ENCODE measurements at places on chromosomes 1 and 21.

DNA sequence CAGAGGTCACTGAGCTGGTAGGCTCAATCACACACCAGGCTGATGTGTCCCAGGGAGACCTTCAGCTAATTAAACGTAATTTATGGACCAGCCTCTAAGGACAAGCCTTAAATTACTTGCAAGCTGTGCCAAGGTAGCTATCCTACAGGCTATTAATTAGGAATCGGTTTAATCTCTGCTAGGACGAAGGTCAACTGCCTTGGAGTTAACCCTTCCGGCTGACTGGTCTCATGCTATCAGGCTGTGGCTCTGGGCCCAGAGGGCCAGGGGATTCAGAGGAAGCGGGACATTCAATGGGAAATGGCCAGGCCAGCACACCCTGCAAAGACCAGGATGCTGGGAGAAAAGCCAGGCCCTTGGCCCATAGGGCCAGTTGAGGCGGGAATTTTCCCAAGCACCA lies 19.0 kb downstream of the DHRS3 start:
- DNase-seq, result no peak

DNA sequence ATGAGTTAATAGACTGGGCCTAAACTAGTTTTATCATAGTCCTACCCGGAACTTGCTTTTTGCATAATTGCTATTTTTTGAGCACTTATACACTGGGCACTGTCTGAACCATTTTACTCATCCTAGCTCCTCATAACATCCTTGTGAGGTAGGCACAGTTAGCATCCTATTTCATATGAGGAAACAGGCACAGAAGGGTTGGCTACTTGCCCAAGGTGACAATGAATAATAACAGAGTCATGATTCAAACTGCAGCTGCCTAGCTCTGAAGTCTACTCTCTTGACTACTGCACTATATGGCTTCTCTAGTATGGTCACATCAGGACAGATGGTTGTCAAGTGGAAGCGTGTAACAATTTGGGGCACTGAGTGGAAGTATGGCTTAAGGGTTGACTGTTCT lies 18.2 kb upstream of the RC3H1 start:
- no peak for DNase-seq

GRCh38 chr1:214074477-214074876 lies 86.7 kb downstream of the PROX1 start:
- DNase-seq, result no peak

GRCh38 chr1:169970114-169970513 lies 76.4 kb upstream of the SCYL3 start:
- DNase-seq, result no peak

DNA sequence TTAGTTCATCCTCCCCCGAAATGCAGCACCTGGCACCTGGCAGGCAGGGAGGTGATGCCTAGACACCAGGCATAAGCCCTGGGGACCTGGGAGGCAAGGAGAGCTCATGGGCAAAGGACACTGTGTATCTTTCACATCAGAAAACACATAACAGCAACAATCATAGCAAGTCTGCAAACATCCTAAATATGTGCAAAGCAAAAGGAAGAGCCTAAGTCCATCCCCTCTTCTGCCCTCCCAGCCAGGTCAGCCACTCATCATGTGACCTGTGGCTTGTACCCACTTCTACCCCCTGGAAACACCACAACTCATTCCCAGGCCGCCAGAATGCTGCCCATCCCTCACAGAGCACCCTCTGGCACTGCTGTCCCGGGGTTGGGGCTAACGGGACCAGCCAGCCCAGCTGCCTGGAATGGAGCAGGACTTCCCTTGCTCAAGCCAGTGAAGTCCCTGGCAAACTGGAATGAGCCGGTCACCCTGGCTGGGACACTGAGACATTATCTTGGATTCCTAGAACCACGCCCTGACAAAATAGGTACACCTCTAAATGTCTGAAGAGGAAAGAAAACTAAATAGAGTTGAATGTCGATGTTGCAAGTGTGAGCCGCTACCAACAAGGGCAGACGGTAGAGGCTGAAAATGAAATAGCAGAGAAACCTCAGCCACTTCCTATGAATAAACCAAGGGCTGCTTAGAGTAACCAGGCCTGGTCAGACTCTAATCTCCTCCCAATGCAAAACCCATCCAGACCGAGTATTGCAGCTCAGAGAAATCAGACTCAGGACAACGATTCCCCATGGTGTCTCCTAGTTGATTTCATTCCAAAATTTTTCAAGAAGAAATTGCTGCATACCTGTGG lies 29.4 kb downstream of the TMPRSS2 start:
- no peak for DNase-seq

DNA sequence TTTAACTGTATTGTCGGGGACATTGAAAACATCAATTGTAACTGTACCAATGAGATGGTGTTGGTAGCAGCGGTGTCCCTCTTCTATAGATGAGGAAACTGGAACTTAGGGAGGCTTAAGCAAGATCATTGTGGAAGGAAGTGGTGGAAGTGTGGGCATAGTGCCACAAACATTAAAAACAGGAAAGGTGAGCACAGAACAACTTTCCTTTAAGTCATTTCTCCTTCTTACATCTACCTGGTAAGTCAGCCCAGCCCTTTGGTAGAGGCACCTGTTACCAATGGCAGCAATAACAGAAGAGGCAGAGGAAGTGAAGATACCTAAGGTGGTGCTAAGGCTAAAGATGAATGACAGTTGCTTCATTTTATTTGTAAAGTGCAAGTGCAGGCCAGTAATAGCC lies 12.0 kb upstream of the CTSS start:
- no peak for DNase-seq

GRCh38 chr1:178575611-178576361 lies 62.9 kb downstream of the TEX35 start:
- no peak for DNase-seq

GRCh38 chr1:247089616-247090375 lies 11.2 kb upstream of the ZNF670 start:
- no peak for DNase-seq

- no peak for DNase-seq
Observed at GRCh38 chr1:156062189-156062588, 1.2 kb downstream of the RAB25 start.

- no peak for DNase-seq
Observed at GRCh38 chr1:209367061-209367772, 216.3 kb upstream of the CAMK1G start.

- DNase-seq, result no peak
Observed at GRCh38 chr1:5585256-5585655, 407.0 kb downstream of the NPHP4 start.

GRCh38 chr1:152630596-152630995 lies 7.7 kb upstream of the LCE3A start:
- no peak for DNase-seq

DNA sequence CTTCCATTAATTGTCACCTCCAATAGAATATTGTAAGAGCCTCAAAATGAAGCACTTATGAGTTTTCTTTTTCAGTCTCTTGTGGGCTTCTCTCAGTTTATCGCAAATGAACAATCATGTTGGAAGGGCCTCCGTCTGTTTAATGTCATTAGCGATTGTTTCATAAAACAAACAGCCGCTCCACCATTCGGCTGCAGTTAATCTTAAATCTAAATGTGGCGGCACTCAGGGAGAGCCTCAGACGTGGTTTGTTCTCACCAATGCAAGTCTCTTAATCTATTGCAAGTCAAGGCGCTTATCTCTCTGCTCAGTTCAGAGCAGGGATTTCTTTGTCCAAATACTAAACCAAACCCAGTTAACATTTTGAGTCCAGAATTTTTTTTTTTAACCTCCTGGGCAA lies 34.9 kb upstream of the ESRRG start:
- no peak for DNase-seq
